ENCODE measurements at places on chromosomes 1 and 21.

- DNase-seq, result no peak
Observed at GRCh38 chr1:24141311-24141997, 1.5 kb downstream of the IL22RA1 start.

- no peak for DNase-seq
Observed at GRCh38 chr1:84253036-84253435, 48.5 kb upstream of the SAMD13 start.

DNA sequence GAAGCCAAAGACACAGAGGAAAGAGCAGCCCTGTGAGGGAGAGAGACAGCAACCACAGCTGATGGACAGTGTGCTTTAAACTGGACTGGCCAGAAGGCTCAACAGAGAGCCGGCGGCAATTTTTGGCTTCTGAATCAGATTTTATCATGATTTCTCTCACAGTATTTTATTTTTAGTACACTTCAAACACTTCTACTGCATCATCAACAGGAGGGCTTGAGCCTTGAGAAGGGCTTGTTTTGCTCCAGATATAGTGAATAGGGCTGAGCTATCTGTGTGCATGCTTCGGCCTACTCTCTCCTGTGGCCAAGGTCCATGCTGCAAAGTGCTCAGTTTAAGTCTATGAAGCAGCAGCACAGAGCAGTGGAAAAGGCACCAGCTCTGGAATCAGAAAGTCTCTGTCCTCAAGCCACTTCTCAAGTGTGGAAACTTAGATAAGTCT, 33.3 kb downstream of the ADCY10 start:
- no peak for DNase-seq

DNA sequence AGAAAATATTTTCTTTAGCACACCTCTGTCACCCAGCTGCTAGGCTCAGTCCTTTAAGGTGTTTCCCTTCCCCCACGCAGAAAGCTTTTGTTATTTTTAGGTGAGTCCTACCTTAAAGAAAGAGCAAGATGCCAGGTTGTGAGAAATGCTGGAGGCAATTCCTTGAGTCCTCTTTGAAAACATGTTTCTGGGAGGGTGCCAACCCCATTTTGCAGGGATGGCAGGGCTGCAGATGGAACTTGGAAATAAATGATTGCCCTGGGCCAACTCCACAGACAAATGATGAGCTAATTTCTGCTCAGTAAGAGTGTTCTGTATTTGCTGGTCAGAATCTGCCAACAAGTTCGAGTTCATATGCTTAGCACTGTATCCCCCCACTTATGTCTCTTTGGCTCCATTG, 119.2 kb upstream of the RAB3GAP2 start:
- no peak for DNase-seq

GRCh38 chr1:195709821-195710220, 898.4 kb downstream of the KCNT2 start:
- no peak for DNase-seq

GRCh38 chr1:147895123-147895522, 7.5 kb upstream of the GJA8 start:
- DNase-seq, result no peak

DNA sequence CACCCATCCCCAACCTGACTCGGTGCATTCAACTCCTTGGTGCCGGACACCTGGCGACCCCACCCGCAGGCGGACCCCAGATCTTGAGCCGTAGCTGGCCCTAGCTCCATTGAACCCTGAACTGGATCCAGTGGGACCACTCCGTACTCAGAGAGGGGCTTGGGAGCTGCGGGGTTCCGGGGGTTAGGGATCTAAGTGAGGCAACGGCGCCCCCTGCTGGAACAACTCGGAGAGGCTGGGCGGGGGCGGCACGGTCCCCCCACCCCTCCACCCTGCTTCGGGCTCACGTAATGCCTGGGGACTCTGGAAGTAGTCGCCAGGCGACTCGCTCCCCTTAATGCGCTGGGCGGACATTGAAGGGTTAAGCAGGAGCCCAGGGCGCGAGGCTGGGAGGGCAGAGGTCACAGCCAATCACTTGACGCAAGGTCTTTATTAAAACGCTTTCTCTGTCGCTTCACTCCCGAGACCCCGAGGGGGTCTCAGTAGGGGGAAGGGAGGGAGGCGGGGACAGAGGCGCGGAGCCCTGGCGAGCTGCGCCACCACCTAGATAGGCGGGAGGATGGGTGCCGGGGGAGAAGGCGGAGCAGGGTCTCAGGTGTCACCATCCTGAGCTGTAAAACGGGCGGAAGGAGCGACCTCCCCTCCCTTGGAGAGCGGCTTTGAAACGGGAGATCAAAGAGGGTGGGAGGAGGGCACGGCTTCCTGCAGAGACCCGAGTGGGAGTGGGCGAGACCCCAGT, 704 bp upstream of the CRABP2 start:
- DNase-seq, result peak; percentile 60

GRCh38 chr1:167453123-167453522, 65.2 kb downstream of the CD247 start:
- peak; percentile 16 for DNase-seq

GRCh38 chr21:29406385-29406784, 107.7 kb downstream of the BACH1 start:
- DNase-seq, result no peak

GRCh38 chr1:56688522-56689026, 43.5 kb downstream of the PRKAA2 start:
- DNase-seq, result peak; percentile 63

- DNase-seq, result no peak
Observed at GRCh38 chr1:59747420-59748024, 67.2 kb upstream of the HOOK1 start.

DNA sequence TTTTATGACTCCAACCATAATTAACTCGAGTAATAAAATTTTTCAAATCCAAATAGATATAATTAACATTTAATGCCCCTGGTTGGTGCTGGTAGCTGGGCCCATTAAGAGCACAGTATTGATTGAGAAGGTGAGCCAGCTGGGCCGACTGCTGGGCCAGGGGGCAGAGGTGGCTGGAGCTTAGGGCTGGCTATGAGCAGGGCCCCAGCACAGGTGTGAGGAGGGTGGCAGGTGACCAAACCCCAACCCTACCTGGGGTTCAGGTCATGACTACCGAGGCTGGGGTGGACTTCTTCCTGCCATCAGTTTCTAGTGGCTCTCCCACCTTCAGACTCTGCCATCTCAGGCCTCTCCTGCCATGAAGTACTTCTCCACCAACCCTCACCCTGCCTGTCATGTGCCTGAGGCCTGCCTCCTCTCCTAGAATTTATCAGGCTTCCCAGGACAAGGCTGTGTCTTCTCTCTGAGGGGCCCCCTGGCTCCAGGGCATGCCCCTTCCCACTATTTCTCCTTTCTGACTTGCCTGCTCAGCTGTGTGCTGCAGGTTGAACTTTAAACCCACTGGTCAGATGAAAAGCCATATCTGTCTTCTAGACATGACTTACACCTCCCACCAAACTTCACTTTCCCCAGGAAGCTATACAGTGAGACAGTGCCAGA, 85.6 kb downstream of the TMEM53 start:
- no peak for DNase-seq

DNA sequence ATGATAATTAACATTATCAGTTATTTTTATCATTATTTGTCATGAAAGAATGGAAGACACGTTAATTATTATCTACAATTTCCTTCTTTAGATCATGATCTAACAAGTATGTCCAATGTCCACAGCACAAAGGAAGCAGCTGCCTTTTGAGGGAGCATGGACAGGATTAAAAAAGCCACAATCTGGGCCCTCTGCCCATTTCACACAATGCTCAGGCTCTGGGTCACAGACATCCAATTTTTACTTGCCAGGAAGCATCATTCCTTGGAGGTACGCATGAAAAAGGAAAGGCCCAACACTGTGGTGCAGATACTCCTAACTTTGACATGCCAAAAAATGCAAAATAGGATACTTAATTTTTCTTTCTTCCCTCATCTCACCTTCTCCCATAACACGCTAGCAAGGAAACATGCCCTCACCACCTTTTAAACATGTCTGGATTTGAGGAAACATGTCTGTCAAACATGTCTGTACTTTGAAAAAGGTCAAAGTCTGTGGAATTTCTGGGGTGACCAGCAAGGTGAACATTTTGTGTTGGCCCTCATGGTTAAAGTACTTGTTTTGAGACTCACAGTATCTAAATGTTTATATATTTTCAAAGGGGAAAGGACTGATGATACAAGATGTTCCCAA, 40.0 kb downstream of the GADD45A start:
- no peak for DNase-seq

- DNase-seq, result no peak
Observed at GRCh38 chr1:208029381-208030287, 118.7 kb upstream of the CD34 start.

DNA sequence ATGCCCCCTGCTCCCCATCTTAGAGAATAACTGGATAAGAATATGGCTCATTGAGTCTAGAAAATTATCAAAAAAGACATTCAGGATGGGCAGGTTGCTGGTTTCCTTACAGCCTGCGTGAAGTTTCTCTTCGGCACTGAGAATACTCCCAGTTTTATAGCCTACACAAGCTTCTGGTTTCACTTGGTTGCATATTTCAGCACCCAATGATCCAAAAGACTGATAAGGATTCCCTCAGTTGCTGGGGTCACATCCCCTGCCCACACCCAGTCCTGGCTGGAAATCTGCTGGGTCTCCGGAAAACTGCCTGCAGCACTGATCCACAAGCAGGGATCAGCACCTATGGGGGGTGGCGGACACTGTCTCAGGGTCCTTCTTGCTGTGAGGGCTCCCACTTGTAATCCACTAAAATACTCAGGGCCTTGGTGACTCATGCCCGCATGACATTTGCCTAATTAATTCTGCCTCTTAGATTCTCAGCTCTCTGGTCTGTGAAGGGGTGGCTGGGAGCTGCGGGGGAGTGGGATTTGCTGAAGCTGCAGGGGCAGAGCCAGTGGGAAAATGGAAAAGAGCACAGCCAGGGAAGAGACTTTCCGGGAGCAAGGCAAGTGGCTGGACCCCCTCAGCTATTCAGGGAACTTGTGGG, 142.5 kb downstream of the ZNF648 start:
- DNase-seq, result no peak

DNA sequence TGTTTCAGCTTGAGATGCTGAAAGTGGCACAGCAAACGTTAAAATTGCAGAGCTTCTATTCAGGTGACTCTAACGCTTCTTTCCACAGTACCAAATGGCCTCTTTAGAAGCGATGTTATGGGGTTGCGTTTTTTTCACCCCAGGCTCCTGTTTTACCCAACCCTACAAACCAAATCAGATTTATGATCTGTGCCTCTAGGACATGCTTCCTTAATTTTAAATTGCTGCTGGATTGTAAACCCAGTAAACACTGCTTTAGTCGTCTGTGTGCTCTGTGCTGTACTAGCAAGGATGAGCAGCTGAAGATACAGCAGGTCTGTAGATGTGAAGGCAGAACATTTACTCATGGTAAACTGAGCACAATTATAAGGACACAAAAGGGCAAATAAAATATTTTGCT, 13.0 kb downstream of the KCNK2 start:
- no peak for DNase-seq

GRCh38 chr1:202018468-202019234, 8.3 kb downstream of the ELF3 start:
- DNase-seq, result no peak

- no peak for DNase-seq
Observed at GRCh38 chr1:94254073-94254810, 16.9 kb upstream of the ARHGAP29 start.

- no peak for DNase-seq
Observed at GRCh38 chr1:1072849-1073742, 1.0 kb downstream of the RNF223 start.

- peak; percentile 7 for DNase-seq
Observed at GRCh38 chr1:180057883-180058396, 96.7 kb upstream of the QSOX1 start.
